ENCODE measurements at places on chromosomes 7 and 10.

DNA sequence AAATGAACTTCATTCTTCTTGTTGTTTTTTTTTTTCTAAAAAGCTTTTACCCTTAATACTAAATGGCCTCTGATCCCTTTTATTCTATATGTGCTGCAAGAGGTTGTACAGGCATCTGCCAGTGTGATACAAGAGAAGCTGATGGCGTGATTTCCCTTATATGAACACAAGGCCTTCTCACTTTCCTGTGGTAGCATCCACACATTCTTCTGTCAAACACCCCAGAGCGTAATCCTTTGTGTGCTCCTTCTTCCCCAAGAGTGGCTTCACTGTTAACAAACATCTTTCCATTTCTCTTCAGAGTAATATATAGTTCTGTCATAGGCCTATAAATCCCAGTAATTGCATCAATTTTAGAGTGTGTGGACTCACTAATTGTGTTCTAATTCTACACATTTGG is 86.3 kb upstream of the CAPZA2 start:
- DNase-seq = no peak

- DNase-seq = no peak
Measured at GRCh38 chr10:31822150-31822549, 106.5 kb downstream of the ARHGAP12 start.

- no peak for DNase-seq
Measured at GRCh38 chr7:36296284-36296683, 93.4 kb upstream of the ANLN start.

DNA sequence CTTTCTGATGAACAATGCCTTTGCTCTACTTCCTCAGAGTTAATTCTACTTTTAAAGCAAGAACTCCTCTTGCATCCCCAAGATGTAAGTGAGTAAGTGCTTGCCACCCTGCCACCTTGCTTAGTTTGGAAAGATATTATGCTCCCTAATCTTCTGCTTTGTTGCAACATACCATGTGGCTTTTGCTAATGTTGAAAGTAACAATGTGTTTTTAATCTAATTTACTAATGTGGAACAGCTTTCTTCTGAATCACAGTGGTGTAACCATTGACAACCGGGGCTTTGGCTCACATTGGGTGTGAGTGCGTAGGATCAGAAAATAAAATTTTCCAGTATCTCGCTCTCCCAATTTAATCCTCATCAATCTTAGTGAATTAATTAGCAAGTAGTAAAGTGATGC is 254.1 kb upstream of the PTER start:
- no peak for DNase-seq
